Posterior cingulate gyrus (tissue), 11 donors: ENCODE measurements at places on chromosomes 3 and 15.

DNA sequence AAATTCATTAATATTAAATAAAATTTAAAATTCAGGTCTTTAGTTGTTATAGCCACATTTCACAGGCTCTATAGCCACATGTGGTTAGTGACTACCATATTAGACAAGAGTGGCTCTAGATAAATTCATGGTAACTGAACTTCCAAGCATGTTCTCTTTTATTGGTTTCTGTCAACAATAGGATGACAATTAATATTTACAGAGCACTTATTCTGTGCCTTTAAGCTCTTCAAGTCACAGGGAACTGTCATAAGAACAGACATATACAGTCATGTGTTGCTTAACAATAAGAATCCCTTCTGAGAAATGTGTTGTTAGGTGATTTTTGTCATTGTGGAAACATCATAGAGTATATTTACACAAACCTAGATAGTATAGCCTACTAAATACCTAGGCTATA lies 38.8 kb upstream of the SLC25A36 start:
- no peak for DNase-seq

GRCh38 chr15:43251185-43251870 lies 15.4 kb downstream of the TGM5 start:
- no peak for DNase-seq

DNA sequence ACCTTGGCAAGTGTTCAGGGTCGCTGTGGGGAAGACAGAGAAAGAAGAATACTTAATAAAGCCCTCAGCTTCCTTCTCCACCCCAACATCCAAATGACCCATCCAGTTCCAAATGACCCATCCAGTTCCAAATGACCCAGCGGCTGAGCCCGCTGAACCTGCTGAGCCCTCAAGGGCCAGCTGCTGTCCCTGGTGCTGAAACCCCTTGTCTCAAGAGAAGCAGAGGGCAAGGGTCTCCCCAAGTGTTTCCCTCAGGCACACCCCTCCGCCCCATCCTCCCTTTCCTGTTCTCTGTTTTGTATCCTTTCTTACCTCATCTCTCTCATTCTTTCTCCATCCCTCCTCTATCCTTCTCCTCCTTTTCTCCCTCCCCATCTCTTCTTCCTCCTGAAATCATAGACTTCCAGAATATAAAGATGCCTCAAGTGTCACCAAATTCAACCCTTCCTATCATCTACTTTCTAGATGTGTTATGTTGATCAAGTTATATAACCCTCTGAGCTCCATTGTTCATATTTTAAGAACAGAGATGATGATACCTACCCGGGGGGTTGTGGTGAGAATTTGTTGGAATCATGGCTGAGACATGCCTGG lies 29.0 kb downstream of the CCDC33 start:
- DNase-seq = no peak

- DNase-seq = no peak
These were observed 209.2 kb upstream of the TPRG1 start for GRCh38 chr3:188962253-188963247.

- DNase-seq = no peak
These were observed 10.1 kb downstream of the ITGA11 start for GRCh38 chr15:68421798-68422402.

GRCh38 chr3:66572938-66573710 lies 72.3 kb upstream of the LRIG1 start:
- DNase-seq = no peak

DNA sequence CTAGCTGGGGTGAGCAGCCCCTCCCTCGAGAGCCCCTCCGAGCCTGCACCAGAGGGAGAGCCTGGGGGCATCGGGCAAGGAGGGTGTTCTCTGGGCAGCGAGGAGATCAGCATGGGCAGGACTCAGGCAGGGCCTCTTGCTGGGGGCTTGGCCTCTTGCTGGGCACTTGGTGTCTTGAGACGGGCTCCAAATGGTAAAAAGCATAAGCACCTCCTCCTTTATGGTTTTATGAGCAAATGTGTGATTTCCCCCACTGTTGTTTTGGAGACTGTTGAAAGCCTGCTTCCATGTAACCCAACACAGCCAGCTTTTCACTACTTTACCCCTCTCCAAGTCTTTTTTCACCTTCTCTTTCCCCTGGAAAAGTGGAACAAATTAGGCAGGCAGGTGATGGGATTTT lies 239.3 kb downstream of the TLE3 start:
- DNase-seq = no peak

DNA sequence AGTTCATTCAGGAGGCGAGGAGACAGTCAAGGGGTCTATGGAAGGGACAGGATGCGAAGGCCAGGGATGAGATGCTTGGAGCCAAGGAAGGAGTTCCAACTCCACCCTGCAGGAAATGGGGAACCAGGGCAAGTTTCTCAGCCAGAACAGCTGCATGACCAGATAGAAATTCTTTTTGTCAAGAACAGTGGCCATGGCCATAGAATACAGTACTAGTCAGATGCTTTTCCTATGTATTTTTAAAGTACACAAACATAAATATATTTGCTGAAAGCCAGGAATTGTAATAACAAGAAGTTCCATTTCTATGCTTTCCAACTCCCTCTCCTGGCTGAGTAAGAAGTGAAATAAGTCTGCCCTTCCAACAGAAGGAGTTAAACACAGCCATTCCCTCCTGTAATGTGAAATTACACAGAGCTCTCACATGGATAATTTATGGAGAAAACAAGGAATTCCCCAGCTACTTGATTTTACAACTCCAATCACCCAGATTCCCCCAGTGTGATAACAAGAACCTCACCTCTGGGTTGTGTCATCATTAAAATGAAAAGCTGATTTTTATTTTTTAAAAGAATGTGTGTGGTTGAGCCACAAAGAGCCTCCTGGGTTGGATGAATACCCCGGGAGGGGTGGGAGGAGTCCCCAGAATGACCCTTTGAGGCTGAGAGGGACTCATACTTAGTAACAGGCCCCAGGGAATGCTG lies 124.6 kb upstream of the ARHGEF3 start:
- no peak for DNase-seq

DNA sequence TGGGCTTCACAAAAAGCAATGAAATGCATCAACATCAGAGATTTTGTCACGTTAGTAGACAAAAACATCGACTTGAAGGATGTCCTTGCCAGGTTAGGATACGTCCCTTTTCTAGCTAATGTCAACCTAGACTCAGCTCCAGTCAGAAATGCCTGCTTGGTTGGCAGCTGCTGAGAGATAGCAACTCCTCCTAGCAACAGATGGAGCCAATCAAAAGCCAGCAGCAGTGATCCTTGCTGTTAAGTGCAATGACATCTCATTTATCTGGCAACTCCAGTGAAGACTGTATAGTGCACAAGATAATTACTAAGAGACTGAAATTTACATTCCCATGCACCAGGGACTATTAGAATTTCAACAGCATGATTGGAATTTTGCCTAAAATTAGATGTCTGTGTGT lies 424.1 kb downstream of the FGF12 start:
- DNase-seq = peak; percentile 19

DNA sequence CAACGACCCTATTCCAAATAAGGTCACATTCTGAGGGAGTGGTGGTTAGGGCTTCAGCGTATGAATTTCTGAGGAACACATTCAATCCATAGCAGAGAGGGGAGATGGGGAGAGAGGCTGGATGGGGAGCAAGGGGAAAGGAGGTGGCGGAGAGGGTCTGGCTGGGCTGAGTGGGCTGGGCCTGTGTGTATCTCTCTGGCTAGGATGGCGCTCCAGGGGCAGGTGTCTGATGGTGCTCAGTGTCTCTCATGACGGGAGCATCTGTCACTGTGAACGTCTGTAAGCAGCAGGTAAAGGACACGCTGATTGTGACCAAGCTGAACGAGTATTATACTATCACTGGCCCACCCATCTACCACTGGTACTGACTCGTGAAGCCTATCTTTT lies 159.6 kb downstream of the XXYLT1 start:
- DNase-seq = peak; percentile 49

GRCh38 chr15:52278636-52279367 lies 16.8 kb downstream of the MYO5C start:
- no peak for DNase-seq

DNA sequence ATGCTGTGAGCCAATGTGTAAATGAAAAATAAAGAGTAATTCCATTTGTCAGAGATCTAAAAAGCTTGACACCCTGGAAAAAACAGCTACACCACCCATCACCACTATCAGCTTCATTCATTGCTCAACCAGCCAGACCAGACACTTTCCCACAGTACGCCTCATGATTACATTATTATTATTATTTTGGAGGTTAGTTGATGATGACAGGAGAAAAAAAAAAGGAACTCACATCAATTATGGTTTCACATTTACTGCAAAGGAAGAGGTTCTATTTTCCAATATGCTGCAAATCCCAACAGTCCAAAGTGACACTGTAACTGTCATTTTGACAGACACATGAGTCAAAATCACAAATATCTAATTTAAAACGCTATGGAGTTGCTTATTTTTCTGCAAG lies 134.7 kb upstream of the TSC22D2 start:
- no peak for DNase-seq

- DNase-seq = no peak
These were observed 225.6 kb upstream of the SATB1 start for GRCh38 chr3:18650731-18651130.

GRCh38 chr15:96038650-96039049 lies 291.9 kb upstream of the NR2F2 start:
- DNase-seq = no peak

GRCh38 chr3:176861137-176861536 lies 336.1 kb downstream of the TBL1XR1 start:
- DNase-seq = no peak

GRCh38 chr3:117192888-117193287 lies 483.3 kb downstream of the TUSC7 start:
- DNase-seq = no peak
